Vagina (tissue), 2 donors: ENCODE measurements at places on chromosomes 1 and 21.

DNA sequence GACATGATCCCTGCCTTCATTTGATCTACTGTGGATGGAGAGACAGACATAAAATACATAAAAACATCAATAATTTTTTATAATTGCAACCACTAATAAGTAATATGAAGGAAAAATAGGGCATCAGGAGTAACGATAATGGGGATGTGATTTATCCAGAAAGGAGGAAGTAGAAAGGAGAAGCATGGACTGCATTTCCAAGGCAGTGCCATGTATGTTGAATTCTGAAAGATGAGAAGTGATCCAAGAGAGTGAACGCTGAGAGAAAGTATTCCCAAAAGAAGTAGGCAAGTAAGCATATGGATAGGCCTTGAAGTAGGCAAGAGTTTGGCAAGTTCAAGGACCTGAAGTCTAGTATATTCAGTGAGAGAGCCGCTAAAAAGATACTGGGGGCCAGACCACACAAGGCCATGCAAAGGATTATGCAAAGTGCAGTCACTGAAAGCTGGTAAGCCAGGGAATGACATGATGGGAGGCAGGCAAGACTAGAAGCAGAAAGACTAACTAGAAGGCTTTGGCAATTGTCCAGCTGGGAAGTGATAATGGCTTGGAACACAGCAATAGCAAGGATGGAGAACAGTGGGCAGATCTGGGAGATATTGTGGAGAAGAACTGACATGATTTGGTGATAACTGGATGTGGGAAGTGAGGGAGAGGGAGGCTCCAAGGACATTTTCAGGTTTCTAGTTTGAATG lies 85.9 kb downstream of the TM2D1 start:
- DNase-seq: no peak

- DNase-seq: no peak
Measured at GRCh38 chr1:200624679-200625335, 4.3 kb upstream of the KIF14 start.

DNA sequence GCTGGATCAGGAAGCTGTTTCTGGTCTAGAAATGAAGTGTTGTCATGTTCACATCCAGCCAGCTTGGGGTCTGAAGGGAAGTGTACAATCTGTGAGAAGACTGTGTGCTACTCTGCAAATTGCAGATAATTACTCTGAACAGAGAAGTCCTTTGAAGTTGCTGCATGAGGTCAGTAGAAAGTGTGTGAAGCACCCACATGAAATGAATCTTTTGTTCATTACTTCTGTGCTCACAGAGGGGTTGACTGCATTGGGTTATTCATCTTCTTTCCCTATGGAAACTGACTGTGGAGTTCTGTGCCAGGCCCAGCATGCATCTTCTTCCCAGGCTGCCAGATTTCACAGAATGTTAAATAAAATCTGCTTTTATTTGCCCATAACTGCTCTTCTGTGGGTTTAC lies 47.1 kb downstream of the CTH start:
- DNase-seq: no peak

DNA sequence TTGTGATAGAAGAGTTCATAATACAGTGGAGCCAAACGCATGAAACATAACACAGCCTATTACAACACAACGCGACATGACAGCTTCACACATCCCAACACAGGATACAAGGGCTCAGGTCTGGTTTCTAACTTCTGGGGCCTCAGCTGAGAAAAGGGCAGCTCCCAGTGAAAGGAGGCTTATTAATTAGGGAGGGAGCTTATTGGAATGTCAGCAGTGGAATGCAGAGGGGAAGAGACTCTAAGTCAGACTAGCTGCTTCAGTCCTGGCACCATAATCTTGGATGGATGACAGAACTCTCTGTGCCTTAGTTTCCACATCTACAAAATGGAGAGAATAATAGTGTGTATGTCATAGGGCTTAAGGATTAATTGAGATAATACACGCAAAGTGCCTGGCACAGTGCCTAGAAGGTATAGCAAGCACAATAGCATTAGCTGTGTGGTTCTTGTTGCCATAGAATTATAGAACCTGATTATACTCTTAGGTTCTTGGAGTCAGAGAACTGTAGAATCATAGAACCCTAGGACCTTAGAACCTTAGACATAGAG lies 22.7 kb upstream of the SLC2A1 start:
- DNase-seq: no peak

DNA sequence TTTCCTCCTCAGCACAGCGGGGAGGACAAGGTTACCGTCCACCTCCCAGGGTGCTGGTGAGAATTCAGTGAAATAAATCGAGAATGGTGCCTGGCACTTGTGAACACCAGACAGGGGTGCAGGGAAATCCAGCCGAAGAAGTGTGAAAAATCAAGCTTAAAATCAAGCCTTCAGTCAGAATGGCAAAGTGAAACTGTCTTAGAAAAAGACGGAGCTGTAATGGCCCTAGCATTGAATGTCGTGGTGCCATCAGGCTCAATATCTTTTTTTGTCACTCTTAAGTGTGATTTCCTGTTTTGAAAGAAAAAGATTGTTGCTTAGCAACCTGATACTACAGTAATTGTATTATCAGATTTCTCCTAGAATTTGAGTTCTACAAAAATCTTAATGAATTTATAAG lies 22.1 kb downstream of the EDARADD start:
- no peak for DNase-seq

DNA sequence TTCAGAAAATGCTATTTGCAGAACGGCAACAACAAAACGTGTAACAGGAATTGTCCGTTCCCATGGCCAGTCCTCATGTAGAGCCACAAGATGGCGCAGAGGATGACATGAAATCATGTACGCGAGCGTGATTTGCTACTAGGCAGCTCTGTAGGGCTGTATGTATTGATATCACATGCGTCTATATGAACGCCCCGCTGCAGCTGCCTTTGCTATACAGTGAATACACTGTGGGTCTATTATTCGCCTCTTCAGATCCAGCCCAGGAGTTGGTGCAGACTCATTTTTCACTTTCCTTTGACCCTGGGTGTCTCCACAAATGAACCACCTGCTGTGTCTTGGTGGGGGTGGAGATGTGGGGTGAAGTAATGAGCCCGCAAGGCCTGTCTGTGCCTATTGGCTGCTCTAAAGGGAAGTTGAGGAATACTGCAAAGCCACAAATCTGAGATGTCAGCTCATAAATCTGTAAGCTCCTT lies 361.5 kb downstream of the KIF26B start:
- DNase-seq: no peak

DNA sequence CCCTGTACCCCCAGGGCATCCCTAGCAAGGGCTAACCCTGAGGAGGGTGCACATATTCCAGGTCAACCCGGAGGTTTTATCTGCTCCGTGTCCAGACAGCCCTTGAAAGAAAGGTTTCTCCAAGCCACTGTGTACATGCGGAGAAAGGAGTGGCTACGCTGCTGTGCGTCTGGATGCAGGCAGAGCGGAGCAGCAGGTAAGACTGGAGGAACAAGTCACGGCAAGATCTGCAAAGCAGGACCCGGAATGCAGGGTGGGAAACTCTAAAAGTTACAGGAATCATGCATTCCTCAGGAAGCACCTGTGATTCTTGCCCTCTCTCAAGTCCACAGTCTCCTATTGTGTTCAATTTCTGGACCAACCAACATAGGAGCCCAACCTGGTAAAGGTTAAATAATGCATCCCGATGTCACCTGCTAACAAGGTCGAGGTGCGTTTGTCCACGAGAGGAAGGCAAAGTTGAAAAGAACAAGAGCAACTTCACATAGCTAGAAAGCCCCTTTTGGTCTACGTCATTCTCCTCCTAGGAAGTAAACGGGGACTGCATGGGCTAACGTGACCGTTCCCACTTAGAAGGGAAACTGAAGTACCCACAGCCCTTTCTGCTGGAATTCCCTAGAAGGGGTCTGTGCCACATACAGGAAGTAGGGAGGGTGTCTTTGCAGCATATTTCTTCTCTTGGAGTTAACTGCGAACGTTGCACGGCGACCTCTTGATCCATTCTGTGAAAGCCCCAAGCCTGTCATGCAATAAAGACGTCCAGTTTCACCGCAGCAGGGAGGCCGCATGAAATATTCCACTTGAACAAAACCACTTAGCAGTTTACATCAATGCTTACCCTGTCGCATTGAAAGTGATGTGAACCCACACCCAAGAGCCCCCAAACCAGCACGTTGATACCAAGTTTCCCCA lies 5.8 kb downstream of the TIAM1 start:
- no peak for DNase-seq
